ENCODE measurements at places on chromosomes 7 and 10.

GRCh38 chr7:101764221-101764620 lies 53.2 kb upstream of the CUX1 start:
- no peak for DNase-seq

DNA sequence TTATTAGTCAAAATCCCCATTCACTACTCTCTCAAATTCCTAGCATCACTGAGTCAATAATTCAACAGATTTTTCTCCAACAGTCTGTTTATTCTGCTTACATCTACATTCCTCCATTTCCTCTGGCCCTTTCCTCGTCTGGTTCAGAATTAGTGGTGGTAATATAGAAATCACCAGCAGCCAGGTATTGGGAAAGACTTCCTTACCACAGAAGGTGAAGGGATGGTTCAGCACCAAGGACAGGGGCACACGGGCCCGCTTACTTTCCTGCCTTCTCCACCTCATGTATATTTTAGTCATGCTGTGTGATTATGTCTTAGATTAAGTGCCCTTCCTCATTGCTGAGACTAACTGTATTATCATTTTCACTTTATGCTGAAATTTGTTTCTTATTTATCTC lies 70.4 kb upstream of the APBB1IP start:
- no peak for DNase-seq

DNA sequence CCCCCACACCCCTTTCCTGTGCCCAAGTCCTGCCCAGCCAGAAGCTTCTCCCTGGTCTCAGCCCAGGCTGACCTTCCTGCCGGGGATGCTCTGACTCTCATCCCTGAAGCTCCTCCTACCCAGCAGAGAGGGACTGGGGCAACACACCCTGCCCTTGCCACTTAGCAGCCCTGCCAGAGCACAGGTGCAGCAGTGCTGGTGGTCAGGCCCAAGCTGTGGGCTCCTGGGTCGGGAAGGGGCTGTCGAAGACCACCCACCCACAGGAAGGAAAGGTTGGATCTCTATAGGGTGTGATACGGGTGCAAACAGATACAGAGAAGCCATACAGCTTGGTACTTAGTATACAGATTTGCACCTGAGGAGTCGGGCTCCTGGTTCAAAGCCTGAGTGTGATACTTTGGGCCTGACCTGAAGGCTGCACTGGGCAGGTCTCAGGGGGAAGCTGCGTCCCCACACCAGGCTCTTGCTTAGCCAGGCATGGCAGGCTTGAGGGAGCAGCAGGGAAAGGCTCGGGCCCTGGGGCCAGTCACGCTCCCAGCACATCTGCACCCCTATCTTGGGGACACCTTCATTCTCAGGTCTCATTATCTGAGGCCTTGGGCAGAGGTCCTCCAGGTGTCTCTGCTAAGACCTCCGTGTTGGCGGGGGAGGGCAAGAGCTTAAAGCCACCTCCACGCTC lies 47.3 kb downstream of the TCERG1L start:
- no peak for DNase-seq

GRCh38 chr7:99669782-99670181 lies 10.0 kb downstream of the CYP3A5 start:
- DNase-seq, result no peak

DNA sequence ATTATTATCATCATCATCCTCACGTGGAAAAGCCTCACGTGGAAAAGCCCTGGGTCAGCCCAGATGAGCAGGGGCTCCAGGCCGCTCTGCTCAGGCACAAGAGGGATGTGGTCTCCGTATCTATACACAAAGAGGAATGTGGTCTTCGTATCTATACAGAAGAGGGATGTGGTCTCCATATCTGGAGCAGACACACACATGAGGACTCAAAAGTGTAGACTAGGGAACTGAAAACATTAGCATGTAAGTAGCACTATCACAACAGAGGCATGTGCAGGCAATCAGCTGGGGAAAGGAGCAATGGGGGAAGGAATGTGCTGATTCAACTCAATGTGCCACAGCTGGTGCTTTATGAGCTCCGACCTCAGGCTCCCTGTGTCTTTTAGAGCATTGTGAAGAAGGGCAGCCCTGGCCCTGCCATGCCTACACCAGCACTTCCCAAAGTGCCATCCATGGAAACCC lies 86.5 kb downstream of the PLXNA4 start:
- no peak for DNase-seq

GRCh38 chr10:130776724-130777123 lies 534.8 kb downstream of the TCERG1L start:
- no peak for DNase-seq

- no peak for DNase-seq
Observed at GRCh38 chr10:91159254-91159783, 61.1 kb upstream of the PCGF5 start.

DNA sequence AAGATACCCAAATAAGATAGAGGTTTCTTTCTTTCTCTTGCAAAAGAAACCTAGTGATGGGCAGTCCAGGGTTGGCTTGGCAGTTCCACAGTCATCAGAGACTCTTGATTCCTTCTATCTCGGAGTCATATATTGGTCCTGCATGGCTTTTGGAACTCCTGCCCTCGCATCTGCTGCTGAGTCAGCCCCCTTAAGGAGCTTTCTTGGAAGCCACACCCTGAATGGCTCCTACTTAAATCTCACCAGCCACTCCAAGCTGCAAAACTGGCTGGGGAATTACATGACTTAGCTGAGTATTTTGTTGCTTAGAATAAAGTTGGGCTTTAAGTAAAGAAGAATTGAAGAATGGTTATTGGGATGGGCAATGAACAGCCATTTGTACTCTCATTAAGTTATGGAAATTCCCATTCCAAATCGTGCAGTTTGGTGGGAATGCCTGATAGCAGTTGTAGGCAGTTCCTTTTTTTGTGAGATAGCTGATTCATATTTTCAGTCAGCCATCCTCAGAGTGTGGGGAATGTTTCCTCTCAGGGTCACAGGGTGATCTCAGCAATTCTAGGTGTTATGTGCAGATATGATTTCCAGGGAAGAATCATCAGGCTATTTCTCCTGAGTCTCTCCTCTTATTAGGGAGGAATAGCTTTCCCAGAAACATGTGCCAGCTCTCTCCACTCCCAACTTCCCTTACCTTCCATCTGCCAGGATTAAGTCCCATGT lies 209.9 kb downstream of the BBS9 start:
- no peak for DNase-seq

DNA sequence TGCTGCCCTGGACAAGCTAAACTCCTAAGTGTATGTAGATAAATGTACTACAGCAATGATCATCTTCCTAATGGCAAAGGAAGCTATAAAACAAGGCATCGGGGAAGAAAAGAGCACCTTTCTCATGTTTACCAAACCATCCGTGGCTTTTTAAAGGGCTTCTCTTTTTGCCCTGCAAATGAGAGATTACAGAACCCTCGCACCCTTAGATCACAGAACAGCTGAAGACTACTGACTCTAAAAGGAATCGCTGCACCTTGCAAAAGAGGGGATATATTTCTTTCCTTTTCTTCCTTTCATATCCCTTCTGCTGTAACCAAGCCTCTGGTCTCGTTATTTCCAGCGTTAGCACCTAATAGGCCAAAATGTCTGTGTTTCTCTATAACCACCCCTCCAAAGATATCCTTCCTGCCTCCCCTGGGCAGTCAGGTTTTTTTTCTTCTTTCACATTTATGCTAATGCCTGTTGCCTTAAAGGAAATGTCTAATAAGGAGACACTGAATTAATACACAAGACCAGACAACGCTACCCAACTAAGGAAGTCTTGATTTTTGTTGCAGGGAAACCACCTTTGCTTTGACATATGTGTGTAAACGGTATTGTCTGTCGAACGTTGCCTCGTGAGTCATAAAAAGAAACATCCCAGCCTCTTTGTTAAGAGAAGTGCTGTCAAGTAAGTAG lies 10.5 kb downstream of the ST8SIA6 start:
- DNase-seq, result no peak

- DNase-seq, result no peak
Observed at GRCh38 chr7:28474282-28474638, 61.9 kb downstream of the CREB5 start.

GRCh38 chr10:96642530-96642929 lies 55.7 kb upstream of the TM9SF3 start:
- no peak for DNase-seq

DNA sequence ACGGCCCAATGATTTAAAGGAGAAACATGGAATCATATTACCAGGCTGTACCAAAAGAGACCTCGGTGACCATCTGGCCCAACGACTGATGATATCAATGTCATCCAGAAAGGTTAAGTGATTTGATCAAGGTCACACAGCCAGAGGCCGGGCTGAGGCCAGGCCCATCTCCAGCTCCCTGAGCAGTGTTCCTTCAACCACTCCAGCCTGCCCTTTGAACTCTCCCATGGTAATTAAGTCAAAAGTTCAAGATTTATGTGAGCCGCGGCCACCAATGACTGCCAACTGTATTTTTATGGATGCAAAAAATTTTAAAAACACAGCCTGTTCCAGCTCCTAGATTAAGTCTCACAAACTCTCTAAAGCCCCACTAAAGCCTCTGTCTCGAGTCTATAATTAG lies 41.8 kb downstream of the FGFR2 start:
- no peak for DNase-seq

- DNase-seq, result peak; percentile 31
Observed at GRCh38 chr7:2477447-2478398, 1.5 kb upstream of the GRIFIN start.

DNA sequence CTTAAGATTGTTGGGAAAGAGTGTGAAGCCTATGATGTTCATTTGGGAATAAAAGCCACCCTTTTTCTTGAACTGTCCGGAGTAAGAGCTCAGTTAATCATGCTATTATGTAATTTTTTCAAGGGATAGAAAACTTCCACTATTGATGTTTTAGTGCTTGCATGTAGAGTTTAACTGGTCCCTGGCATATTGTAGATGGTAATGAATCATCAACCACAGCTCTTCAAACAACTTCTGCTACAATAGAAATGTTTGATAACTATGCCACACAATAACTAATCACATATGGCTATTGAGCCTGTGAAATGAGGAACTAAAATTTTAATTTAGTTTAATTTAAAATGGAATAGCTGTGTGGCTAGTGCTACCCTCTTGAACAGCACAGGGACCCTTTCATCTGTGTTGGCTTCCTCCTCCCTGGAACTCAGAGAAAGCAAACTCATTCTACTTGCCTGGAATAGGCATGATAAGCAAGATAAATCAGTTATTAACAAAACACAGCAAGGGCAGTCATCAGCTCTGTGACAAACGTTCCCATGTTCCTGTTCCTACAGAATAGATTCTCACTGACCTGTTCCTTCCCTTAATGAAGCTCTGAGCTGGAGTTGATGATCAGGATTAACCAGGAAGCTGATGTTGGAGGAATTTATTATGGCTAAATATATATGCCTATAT lies 4.9 kb upstream of the SRI start:
- no peak for DNase-seq

GRCh38 chr10:56082169-56082568 lies 278.9 kb downstream of the ZWINT start:
- DNase-seq, result no peak

DNA sequence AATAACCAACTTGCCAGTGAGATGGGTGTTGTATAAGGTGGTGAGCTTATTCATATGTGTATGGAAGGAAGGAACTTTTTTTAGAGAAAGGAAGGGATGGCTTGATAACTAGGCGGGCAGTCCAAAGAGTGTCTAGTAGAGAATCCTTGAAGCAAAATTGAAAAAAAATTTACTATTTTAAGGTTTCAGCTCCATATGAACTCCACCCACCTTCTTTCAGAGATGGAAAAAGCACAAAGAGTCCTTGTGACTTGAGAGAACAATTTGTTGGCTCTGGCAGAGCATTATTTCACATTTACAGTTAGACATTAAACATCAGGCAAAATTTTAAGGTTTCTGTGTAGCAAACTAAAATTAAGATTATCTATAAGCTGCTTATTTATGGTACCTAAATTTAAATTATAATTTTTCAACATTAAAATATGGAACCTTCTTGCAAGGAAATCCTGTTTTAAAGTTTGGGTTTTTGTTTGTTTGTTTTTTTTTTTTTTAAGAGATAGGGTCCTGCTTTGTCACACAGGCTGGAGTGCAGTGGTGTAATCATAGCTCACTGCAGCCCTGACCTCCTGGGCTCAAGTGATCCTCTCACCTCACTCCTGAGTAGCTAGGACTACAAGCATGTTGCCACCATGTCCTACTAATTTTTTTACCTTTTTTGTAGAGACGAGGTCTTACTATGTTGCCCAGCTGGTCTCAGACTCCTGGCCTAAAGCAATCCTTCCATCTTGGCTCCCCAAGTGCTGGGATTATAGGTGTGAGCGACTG lies 12.2 kb downstream of the PTPN12 start:
- DNase-seq, result no peak

DNA sequence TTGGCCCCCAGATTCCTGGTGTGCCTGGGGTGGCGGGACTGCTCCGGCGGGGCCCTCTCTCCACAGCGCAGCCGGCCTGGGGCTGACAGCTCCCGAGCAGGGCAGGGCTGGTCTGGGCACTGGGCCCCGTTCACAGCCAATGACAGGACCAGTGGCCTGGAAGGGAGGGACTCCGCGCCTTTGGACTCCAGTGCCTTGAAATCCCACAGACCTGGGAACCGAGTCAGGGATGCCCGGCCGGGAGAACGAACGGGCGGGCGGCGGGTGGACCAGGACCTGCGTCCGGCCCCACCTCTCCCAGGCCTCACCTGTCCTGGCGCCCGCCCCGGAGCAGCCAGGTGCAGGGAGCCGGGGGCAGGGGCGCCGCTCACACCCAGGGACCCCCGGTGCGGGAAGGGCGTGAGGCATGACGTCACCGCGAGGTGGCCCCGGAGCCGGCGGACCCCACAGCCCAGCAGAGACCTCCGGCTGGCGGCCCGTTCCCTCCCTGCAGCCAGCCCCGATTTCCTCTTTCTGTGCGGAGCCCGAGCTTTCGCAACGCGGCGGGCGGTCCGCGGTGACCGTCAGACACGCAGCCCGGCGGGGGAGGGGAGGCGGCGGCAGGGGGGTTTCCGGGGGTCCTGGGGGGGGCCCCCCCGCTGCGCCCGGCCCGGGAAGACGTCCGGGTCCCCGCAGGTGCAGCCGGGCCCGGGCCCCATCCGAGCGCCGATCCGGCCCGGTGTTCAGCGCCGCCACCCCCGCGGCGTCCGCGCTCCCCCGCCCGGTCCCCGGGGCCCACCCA lies 743 bp downstream of the ADAP1 start:
- DNase-seq, result no peak

DNA sequence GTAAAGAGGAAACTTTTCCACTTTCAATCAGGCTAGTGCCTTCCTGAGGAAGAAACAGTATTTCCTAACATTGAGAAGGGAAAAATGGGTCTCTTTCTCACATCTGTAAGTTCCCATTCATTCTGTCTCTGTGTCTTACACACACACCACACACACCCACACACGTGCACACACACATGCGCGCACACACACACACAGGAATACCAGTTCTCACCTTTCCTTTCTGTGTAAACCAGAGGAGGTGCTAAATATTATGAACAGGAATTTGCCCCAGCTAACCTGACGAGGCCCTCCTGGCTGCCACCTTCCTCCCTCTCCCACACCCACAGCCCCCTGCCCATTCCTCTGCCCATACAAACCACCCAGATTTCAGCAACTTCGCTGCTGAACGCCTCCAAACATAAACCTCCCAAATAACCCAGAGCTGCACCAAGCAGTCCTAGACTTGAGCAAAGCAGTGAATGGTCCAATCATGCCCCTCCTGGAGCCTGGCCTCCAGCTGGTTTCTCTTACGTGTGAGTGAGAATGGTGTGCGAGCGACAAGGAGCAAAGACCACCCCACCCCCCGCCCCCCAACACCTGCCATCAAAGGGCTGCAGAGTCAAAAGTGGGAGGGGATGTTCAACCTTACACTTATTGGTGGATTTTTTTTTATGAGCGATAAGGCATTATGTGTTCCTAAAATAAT lies 190.5 kb downstream of the HECW1 start:
- DNase-seq, result no peak

- no peak for DNase-seq
Observed at GRCh38 chr7:44320141-44320540, 5.3 kb downstream of the CAMK2B start.

- no peak for DNase-seq
Observed at GRCh38 chr10:90175161-90175681, 473.8 kb downstream of the KIF20B start.
